ENCODE measurements at places on chromosomes 2 and 18.
A peak's percentile ranks its signal among the peaks of the same experiment; 100 is the strongest.

DNA sequence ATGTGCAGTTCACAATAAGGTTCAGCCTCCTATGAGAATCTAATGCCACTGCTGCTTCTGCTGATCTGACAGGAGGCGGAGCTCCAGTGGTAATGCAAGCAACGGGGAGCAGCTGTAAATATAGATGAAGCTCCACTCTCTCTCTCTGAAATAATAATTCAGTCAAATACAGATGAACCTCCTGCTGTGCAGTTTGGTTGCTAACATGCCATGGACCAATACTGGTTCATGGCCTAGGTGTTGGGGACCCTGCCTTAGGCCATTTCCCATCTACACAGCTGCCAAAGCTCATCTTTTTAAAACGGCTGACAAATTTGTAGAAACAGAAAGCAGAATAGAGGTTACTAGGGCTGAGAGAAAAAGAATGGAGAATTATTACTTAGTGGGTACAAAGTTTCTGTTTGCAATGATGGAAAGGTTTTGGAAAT lies 10.7 kb upstream of the HNRNPA3 start:
- DNase-seq, result peak; percentile 57

DNA sequence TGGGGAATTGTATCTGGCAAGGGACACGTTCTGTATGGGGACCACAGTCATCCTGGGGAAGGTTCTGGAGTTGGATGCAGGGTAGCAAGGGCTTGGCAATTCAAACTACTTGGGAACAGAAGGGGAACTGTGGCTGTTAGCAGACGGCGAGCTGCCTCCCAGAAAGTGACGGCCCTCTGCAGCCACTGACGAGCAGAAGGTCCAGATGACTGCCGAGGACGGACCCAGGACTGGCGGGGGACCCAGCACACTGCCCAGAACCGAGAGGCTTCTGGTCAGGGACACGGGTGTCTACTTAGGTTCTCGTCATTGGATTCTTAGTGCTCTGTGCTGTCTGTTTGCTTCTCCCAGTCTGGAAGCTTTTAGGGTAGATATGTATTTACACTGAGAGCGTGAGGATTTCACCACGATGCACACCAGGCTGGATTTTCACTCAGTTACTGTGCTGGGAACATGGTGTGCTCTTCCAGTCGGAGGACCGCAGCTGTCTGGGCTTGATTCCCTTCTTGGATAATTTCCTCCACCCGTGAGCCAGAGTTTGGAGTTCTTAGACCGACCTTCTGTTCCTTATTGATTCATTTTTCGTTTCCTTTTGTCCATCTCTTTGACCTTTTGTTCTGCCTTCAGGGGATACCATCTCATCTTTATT lies 13.4 kb downstream of the GPR35 start:
- no peak for DNase-seq

DNA sequence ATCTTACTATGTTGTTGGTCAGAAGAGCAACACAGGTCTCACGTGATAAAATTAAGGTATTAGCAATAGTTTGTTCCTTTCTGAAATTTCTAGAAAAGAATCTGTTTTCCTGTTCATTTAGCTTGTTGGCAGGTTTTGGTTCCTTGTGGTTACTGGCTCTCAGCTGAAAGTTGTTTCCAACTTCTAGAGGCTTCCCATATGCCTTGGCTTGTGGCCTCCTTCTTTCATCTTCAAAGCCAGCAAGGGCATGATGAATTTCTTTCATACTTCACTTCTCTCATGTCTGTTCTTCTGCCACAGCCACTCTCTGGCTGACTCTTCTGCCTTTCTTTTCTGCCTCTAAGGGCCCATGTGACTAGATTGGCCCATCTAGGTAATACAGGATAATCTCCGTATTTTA lies 193.7 kb downstream of the TRIB2 start:
- no peak for DNase-seq

DNA sequence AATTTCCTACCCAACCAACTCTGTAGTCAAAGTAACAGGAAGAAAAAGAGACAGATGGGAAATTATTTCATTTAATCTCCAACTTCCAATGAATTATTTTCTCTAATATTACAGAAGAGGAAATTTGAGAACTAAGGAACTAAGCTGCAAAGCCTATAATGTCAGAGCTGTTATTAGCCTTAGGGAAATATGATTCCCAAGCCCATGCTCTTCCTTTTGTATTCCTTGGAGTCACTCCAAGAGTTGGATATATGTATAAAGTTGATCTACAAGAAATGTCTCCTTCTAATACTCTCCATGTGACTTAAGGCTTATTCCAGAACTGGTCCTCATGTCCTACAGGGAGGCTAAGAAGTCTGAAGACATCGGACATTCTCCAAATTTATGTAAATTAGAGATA lies 31.6 kb upstream of the VWC2L start:
- DNase-seq, result no peak

DNA sequence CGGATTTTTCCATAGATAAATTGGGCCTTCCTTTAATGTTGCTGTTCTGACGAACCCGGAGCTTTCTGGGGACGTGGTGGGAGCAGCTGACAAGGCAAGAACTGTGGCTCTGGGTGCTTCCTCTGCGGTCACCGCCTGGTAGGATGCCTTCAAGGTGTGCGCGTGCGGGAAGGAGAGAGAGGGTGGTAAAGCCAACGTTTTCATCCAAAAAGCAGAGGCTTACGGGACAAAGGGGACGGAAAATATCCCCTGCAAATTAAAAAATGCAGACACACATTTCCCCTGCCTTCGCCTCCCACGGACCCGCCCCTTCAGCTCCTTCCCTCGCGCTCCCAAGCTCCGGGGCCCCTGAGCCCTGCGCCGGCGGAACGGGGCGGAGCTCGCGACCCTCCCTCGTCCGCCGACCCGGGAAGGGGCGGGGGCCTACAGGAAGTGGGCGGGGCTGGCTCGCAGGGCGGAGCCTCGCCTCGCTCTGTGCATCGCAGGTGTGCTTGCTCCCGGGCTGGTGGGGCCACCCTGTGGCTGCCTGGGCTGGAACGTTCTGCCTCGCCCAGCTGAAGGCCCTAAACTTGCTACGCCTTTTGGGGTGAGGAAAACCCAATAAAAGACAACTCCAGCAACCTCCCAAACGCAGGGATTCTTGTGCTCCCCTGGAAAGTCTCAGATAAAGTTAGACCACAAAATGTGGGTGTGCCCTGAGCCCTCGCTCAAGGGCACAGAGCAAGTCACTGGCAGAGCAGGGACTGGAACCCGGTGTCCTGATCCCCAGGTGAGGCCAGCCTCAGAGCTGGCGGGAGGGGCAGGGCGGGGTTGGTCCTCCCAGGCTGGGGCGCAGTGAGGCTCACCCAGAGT lies 25.4 kb upstream of the SLC66A3 start:
- DNase-seq, result peak; percentile 88

DNA sequence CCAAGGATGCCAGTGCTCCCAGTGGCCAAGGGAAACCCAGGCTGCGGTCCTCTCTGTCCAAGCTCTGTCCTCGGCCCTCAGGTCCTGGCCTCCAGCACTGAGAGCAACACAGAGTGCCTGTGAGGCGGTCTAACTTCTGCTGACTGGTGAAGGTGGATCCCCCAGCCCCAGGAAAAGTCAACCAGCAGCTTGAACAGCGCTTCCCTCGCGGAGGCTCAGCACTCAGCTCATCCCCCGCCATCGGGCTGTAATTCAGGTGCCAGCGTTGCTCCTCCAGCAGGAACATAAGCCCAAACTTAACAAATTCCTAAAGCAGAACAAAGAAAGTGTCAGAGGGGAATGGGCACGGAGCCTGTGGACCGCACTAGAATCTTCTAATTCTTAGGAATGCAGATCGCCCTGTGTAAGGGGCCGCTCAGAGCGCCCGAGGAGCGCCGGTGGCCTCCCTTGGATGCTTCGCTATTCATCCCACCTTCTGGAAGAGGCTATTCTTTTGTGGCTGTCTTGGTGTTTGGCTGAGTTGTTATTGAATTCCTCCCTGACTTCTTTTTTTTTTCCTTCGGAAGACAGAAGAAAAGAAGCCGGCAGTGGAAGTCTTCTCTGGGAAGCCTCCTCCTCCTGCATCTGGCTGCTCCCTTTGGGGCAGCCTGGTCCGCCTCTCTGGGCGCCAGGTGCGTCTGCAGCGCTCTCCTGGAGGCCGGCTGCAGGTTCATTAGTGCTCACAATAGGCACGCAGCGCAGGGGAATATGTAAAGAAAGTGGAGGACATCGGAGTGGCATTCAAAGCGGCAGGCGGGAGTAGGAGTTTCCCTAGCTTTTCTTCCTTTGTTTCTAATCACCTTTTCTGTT lies 905.6 kb downstream of the TSN start:
- peak; percentile 88 for DNase-seq

GRCh38 chr2:203904022-203904421 lies 32.5 kb upstream of the ICOS start:
- DNase-seq, result no peak

GRCh38 chr2:158928515-158928914 lies 39.9 kb upstream of the TANC1 start:
- DNase-seq, result no peak
